ENCODE measurements at places on chromosomes 3 and 15.

DNA sequence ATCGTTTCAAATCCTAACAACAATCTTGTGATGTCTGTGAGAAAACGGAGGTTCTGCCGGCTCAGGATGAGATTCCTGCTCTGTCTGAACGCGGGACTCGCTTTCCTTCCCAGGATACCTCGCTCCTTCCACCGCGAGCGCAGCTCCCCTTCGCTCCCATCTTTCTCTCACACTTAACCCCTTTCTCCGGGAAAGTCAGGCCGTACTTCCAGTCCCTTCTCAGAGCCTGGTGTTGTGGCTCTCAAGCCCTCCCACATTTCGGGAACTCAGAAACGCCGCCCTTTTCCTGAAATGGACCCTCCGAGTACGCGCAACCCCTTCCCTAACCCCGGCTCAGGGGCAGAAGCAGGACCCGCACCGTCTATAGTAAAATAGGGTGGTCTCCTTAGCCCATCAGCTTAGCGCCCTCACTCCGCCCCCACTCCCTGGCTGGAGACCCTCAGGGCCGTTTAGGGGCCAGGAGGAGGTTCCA is 378 bp upstream of the FEM1B start:
- DNase-seq: no peak

DNA sequence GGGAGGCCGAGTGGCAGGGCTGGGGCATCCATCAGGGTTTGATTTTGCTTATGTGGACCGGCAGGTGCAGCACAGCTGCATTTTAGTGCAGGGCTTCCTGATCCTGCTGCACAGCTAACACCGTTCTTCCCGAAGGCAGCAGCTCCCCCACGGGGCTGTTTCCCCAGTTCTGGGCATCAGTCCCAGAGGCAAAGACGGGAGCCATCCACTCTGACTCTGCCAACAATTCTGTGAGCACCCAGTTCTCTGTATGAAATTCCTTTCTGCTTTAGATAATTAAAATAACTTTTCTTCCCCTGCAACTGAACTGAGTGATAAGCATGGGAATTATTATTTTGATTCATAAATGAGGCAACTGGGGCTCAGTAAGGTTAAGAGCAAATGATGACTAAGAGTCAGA is 262.9 kb upstream of the ATP10A start:
- no peak for DNase-seq

- no peak for DNase-seq
These were observed 48.5 kb downstream of the FSTL1 start for GRCh38 chr3:120402257-120402656.

DNA sequence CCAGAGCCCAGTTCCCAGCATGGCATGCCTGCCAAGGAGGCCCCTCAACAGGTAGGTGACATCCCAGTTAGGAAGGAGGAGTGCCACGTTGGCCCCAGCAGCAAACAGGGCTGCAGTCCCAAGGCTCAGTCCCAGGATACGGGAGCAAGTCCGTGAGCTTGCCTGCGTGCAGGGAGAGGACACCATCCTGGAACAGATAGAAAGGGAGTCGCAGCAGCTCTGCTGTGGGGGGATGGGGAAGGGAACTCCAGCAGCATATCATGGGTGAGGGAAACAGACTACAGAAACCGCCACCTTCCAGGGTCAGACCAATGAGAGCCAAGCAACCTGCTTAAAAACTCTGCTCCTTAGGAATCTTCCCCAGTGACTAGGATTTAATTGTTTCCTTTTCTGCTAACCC is 9.4 kb upstream of the DYNLT2B start:
- DNase-seq: no peak

DNA sequence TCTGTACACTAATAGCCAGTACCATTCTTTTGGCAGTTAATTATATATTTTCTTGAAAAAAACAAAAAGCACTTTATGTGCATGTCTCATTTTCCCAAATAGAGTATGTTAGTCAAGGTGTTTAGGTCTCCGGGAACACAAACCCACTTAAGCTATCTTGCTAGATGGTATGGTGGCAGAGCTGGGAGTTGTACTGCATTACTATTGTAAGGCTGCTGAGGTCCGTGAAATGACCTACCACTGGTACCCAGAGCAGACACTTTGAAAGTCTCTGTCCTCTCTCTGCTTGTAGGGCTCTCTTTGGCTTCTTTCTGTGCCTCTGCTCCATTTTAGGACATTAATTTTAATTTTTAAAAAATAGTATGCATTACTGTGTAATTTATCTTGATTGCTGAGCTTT is 8.8 kb downstream of the TMOD3 start:
- no peak for DNase-seq

DNA sequence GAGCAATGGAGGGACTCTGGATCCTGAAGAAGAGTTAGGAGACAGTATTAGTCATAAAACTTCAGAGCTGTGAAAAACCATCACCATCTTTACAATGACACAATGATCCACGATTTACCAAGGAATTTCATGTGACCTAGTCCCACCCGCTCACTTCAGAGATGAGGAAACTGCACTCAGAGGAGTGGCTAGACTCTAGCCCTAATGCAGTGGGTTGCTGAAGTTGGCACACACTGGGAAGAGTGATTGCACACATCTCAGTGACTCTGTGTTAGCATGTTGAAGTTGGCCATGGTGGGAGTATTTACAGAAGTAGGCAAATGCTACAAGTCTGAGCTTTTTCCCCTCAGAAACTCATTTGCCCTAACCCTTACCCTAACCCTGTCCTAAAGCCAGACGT is 35.2 kb upstream of the SPATA12 start:
- no peak for DNase-seq

- no peak for DNase-seq
These were observed 99.8 kb downstream of the ATP10A start for GRCh38 chr15:25763331-25763751.

DNA sequence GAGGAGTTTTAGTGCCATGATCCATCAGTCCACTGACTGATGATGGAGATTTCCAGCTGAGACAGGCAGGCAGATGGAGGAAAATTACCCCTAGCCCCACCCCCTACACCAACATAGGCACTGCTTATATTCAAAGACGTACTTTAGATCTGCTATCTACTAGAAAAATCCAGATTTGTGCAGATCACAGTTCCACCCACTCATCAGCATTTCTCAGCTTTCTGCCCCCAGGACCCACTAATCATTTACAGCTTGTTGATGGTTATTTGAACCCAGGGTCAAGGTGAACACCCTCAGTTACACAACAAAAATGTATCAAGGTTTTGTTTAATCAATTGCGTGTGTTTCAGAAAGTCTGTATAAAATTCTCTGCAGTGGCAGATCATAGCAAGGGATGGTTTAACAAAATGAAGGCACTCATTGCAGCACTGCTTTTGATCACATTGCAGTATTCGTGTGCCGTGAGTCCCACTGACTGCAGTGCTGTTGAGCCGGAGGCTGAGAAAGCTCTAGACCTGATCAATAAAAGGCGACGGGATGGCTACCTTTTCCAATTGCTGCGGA is at the start of gene HRG:
Gene HRG, plus strand, starts transcription at position 390 of the 564 bp plus-strand sequence. Its CDS starts 18 bp downstream, at position 408.
- no peak for DNase-seq

DNA sequence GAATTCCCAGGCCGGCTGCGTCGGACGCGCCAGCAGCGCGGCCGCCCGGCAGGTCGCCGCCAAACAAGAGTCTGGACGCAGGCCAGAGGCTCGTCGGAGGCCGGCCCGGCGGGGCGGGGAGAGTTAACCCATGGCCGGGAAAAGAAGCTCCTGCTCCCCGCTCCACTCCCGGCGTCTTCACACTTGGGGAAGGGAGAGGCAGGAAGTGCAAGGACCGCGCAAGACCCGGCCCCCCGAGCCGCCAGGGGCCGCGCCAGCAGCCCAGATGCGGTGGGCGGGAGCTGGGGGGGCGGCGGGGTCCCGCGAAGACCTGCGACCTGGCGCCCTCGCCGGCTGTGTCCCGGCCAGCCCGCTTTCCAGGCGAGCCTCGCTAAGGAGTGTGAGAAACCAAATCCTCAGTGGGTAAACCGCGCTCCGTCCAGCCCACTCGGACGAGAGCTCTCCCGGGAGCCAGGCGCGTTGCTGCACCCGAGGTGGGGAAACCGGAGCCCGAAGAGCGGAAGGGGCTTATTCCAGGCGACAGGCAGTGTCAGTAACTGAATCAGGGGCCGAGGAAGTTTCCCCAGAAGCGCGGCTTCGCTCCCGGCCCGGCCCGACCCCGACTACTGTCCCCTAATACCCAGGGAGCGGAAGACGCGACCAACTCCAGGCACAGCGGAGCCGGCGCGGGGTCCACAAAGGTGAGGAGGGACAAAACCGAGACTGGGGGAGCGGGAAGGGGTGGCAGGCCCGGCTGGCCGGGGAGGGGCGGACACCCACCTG is 721 bp downstream of the ADAMTS7 start:
- no peak for DNase-seq

- no peak for DNase-seq
These were observed 76.7 kb downstream of the LHFPL4 start for GRCh38 chr3:9476935-9477334.

GRCh38 chr3:63896332-63897030 is 15.7 kb downstream of the SCAANT1 start:
- no peak for DNase-seq

- no peak for DNase-seq
These were observed 24.3 kb upstream of the SV2B start for GRCh38 chr15:91075739-91076138.

- DNase-seq: no peak
These were observed 45.5 kb downstream of the PCSK6 start for GRCh38 chr15:101444015-101444414.

DNA sequence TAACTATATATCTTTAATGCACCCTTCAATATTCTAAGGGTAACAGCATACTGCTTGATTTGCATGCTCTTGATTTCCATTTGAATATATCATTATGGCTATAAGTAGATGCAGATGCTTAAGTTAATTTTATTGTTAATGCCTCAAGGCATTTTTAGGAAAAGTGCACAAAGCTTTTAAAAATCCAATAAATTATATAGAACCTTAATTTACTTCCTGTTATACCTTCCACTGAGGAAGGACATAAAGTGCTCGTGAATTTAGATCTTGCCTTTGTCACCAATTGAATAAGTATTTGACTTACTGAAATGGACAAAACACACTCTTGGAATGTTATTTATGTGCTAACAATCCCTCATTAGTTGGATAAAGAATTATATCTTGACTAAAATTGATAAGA is 276.7 kb upstream of the CCDC54 start:
- DNase-seq: no peak

- DNase-seq: no peak
These were observed 940 bp upstream of the ACY1 start for GRCh38 chr3:51982352-51982837.

DNA sequence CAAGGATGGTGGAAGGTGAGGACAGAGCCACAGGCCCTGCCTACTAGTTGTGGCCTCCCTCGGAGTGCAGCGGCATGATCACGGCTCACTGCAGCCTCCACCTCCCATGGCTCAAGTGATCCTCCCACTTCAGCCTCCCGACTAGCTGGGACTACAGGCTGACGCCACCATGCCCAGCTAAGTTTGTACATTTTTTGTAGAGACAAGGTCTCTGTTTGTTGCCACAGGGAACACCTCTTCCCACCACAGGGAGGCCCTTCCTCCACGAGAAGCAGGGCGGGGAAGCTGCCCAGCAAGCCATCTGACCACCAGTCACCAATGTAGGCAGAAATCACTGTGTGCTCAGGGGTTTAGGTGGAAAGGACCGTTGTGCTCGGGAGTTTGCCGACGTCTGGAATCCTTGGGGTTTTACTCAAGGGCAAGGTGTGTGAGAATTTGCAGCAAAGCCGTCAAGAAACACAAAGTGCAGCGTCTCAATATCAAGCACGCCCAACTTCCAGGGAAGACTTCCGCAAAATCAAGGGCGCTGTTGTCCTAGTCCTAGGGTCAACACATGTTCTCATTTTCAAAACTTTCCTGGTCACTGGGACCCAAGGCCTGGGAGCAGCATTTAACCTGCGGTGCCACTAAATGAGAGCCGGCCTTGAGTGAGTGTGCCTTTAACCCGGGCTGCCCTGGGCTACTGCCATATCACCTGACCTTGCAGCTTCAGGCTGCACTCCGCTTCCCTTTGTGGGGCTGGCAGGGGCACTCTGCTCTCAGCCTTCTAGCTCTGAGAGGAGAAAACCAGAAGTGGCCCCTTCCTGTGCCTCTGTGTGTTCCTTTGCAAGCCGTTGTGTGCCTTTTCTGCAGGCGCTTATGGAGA is 65.7 kb downstream of the SLC12A8 start:
- DNase-seq: no peak

DNA sequence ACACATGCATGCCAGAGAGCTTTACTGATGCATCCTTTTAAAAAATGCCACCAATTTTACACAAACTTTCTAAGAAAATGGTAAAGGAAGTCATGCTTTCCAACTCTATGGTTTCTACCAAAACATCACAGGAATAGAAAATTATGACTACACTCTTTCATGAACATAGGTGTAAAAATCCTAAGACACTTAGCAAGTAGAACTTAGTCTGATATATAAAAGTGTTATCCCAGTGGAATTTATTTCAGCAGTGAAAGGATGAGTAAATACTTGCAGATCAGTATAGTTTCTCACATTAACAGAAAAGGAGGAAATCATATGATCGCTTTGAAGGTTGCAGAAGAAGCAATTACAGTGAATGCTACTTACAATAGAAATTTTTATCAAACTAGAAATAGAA is 43.4 kb downstream of the MCTP2 start:
- DNase-seq: no peak

- DNase-seq: no peak
These were observed 228.6 kb downstream of the ZNF621 start for GRCh38 chr3:40753291-40753770.

DNA sequence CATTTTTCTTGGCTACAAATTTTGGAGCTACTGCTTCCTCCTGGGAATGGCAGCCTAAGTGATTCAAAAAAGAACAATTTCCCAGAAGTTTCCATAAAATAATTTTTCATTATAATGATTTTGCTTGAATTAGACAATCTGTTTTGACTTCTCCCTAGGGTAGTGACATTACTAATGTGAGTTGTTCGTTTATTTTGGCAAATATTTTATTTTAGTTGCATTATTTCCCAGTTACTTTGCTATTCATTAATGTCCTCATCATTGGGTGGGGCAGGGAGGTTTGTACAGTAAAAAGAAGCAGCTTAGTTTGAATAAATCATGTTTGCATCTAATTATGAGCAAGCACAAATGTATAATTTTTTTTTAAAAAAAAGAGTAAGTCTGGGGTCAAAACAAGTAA is 686.6 kb downstream of the ROBO2 start:
- no peak for DNase-seq

- DNase-seq: no peak
These were observed 345.1 kb downstream of the RORA start for GRCh38 chr15:60883691-60884640.

GRCh38 chr3:131699001-131699400 is 196.2 kb upstream of the MRPL3 start:
- DNase-seq: no peak
